ENCODE measurements at places on chromosomes 2 and 18.
A peak's percentile ranks its signal among the peaks of the same experiment; 100 is the strongest.

- DNase-seq = no peak
Observed at GRCh38 chr18:11901826-11902438, 6.2 kb downstream of the MPPE1 start.

DNA sequence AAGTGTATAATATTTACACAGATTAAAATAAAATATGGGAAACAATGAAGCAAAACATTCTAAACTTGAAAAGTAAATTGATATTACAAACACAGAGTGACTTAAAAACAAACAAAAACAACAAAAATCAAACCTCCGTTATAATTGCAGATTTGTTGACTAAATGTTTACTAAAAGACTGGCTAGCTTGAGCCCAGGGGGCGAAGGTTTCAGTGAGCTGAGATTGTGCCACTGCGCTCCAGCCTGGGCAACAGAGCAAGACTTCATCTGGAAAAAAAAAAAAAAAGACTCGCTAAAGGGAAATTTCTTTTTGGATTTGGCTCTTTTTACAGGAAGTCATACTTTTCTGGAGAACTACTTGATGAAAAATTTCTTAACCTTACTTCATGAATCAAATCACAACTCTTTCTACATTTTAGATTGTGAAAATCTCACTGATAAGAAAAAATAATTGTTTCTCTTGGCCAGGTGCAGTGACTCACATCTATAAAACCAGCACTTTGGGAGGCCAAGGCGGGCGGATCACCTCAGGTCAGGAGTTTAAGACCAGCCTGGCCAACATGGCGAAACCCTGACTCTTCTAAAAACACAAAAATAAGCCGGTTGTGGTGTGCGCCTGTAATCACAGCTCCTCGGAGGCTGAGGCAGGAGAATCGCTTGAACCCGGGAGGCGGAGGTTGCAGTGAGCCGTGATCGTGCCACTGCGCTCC lies 9.7 kb downstream of the TFPI start:
- no peak for DNase-seq

DNA sequence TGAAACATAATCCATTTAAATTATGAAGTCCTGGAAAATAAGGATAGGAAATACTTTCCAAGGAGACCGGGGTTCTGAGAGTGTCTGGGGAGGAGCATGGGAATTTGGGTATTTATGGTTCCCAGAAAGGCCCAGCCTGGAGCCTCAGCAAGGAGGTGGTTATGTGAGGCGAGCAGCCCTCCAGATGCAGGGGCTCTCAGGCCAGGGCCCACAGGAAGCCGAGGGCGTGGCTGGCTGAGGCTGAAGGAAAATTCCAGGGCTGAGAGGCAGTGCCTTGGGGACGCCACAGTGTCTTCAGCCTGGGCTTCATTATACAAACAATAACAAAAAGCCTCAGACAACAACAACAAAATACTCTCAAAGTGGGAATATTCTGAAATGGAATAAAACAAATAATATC lies 86.9 kb upstream of the SERPINE2 start:
- peak; percentile 50 for DNase-seq

DNA sequence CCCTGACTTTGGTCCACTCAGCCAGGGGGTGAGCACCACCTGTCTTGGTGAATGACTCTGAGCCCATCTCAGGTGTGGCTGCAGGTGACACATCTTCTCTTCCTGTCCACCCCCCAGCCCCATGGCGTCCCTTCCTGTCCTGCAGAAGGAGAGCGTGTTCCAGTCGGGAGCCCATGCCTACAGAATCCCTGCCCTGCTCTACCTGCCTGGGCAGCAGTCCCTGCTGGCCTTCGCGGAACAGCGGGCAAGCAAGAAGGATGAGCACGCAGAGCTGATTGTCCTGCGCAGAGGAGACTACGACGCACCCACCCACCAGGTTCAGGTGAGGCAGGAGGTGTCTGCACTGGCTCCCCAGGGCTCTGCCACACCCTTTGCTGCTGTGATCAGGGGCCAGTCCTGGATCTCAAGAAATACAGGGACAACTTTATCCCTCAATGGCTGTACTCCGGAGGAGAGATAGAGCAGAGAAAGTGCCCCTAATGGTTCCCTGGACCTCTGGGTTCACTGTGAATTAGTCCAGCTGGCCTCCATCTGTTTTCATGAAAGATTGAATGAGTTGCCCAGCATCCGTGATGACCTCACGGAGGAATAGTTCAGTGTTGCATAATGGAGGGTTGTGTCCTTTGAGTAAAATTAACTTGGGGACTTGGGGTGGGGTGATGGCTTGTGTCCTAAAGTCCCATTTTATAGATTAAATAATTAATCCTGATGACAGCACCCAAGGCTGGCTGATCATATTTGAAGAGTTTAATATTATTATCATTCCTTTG lies at the start of gene NEU2:
TSS of gene NEU2 (plus strand) at position 122 of the 770 bp plus-strand sequence. CDS start at position 122, 0 bp downstream.
- no peak for DNase-seq

GRCh38 chr18:7272311-7273049 lies 41.6 kb downstream of the LRRC30 start:
- DNase-seq = peak; percentile 77

- no peak for DNase-seq
Observed at GRCh38 chr2:190911813-190912212, 31.2 kb downstream of the GLS start.

DNA sequence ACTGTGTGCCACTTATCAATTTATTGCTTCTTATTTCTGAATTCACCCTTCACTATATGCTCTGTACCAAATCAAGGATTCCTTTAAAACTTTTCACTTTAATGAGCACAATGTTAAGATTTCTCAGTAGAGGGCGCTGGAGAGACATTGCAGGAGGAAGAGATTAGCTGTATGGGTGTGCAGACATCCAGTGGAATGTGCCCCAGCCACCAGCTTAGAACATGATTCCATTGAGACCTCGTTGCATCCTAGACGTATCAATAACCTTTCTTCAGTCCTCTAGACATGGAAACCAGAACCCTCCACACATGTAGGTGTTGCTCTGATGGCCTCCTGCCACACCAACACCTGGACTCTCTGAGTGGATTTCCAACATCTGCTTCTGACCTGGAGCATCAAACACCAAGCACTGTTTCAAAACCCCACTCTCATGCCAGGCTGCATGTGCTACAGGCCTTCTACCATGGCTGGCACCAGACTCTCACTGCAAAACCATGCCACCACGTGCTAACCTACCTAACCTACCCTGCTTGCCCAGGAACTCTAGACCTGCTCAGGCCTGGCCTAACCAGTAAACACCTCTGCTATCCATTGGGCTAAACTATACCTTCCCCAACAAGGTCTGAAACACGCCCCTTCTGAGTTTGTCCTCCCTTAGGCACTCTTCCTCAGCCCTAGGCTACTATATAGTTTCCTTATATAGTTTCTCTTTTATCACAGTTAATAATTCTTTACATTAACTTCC lies 633.2 kb upstream of the PKDCC start:
- DNase-seq = peak; percentile 76

DNA sequence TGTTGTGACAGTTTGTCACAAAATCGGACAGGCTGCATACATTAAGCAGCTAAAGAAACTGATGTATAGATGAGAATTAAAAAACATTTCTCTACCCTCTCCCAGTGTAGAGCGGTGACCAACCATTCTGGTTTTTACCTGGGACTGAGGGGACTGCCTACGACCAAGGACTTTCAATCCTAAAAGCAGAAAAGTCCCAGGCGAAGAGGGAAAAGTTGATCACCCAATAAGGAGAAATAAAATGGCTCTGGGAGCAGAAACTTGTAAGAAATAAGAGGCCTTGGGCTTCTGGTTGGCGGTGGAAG lies 30.9 kb upstream of the YPEL5 start:
- DNase-seq = no peak

GRCh38 chr2:162473986-162474385 lies 130.1 kb downstream of the GCA start:
- no peak for DNase-seq

- peak; percentile 57 for DNase-seq
Observed at GRCh38 chr18:55488473-55488872, 99.5 kb downstream of the TCF4 start.

DNA sequence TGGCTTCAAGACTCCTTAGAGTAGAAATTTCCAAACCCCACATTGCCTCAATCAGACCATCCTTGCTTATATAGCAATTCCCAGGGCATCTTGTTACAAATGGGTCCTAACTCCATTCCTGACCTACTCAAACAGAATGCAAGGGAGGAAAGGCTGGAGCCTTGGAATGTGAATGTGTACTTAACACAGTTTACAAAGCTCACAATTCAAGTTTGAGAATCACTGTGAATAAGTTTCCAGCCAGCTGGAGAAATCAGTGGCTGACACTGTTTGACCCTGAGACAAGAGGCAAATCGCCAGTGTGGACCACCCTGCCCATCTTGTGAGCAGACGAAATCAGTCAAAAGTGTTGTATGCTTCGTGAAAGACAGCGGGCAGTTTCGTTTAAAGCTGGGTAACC lies 65.5 kb downstream of the SOWAHC start:
- no peak for DNase-seq

DNA sequence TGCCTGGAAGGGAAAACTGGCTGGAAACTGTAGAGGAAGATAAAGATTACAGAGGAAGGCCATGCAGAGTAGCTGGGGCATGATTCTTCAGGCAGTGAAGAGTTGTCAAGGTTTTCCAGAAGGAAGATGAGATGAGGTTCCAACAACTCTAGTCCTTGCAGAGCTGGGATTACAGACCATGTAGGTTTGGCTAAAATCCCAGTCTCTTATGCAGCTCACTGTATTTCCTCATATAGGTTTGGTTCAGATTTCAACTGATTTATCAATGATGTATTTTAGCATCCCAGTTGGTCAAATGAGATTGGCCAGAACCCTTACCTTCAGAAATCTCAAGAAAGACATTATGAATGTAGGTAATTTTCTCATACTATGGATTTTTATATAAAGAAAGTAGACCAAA lies 16.4 kb downstream of the FAP start:
- no peak for DNase-seq

- no peak for DNase-seq
Observed at GRCh38 chr2:20501974-20502373, 55.1 kb downstream of the RHOB start.

- no peak for DNase-seq
Observed at GRCh38 chr18:27894746-27895145, 282.2 kb downstream of the CDH2 start.

- peak; percentile 49 for DNase-seq
Observed at GRCh38 chr2:216344206-216344949, 27.9 kb downstream of the MARCHF4 start.

- no peak for DNase-seq
Observed at GRCh38 chr18:36903215-36903928, 74.4 kb downstream of the KIAA1328 start.

- no peak for DNase-seq
Observed at GRCh38 chr2:168583710-168584521, 127.8 kb downstream of the CERS6 start.

GRCh38 chr2:49044350-49045079 lies 109.8 kb downstream of the FSHR start:
- DNase-seq = peak; percentile 68

GRCh38 chr2:226611944-226612318 lies 187.7 kb downstream of the IRS1 start:
- no peak for DNase-seq

DNA sequence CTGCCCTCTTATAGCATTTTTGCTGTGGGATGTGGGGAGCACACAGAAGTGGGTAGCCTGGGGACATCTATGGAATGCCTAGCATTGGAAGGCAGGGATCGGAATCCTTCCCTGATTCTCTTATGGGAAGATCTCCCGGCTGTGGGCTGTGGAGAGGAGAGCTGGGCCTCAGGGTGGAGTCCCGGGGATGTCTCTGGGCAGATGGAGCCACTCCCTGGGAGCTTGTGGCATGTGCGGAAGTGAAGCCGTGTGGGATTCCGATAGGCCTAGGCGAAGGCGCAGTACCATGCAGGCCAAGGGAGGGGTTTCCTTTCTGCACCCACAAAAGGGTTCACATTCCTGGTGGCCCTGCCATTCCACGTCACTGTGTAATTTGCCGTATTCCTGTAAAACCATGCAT lies 87.9 kb downstream of the GLI2 start:
- DNase-seq = no peak

Data from mesendoderm (in vitro differentiated cells).